Suprapubic skin (tissue), 4 donors: ENCODE measurements at places on chromosomes 1 and 21. TPM values are rescaled to one million over a fixed set of nuclear protein-coding genes. Genes with fewer than 3 reads are reported as not detected.

The PFDN2 gene
- 21.3 TPM for total RNA-seq

The KCNJ9 gene
- 0.13 TPM for total RNA-seq

The TSEN15 gene
- total RNA-seq = 22.7 TPM

The MAN1C1 gene
- total RNA-seq = 7.3 TPM
